NCI-H1436 (cell line): ENCODE measurements at places on chromosomes 7 and 10.

GRCh38 chr7:22865602-22865960, 42.9 kb upstream of the TOMM7 start:
- no peak for DNase-seq

DNA sequence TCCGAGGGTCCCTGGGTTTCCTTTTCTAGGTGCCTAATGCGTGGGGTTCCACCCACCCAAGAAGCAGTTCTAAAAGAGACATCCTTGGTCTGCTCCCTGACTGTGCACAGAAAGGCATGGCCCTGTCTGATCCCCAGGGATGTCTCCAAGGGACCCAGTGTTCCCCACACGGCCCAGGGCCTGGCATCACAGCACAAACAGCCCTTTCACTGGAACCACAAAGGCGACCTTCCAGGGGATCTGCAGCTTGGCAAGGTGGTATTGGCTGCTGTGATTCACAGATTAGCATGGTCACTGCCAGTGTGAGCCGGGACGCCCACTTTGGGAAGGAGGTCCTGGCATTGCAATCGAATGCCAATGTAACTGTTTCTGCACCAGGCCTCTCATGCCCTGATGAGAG, 6.4 kb downstream of the KCNMA1 start:
- no peak for DNase-seq

DNA sequence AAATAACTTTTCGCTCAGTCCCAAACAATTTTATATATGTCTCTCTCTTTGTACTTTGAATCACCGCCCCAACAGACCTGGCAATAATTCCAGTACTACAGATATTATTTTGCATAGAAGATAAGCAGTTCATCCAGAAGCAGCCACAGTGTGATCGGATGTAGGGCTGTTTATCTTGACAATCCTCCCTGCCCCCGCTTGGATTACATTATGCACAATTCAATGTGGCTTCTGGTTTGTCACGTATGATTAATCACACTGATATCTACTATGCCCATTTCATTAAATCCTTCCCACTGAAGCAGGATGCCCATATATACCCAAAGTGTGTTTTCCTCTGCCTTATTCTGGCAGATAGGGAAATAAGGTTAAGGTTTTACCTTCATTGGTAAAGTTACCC, 115.2 kb downstream of the PDE1C start:
- no peak for DNase-seq

GRCh38 chr7:106015381-106016218, 52.5 kb downstream of the CDHR3 start:
- no peak for DNase-seq

DNA sequence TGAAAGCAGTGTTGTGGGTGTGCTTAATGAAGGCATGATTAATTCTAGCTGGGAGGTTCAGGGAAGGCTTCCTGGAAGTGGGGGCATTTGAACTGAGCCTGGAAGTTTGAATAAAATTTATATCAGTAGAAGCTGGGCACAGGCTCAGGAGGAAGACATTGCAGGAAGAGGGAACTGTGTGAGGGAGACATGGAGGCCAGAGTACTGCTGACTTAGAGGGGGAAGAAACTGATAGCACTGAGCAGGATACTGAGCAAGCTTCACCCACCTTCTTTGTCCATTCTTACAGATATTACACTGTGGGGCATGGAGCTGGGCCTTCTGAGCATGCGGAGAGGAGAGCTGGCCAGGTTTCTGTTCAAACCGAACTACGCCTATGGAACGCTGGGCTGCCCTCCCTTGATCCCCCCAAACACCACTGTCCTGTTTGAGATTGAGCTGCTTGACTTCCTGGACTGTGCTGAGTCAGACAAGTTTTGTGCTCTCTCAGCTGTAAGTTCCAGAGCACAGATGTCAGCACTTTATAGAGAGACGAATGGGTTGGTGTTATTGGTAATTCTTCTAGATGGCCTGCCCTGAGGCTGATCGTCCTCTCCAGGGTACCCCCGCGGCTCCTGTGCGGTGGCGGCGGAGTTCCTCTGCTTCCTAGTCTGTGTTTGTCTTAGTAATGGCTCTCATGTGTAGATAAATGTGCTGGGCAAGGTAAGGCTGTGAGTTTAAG, 2.1 kb downstream of the FKBP6 start:
- DNase-seq, result no peak

DNA sequence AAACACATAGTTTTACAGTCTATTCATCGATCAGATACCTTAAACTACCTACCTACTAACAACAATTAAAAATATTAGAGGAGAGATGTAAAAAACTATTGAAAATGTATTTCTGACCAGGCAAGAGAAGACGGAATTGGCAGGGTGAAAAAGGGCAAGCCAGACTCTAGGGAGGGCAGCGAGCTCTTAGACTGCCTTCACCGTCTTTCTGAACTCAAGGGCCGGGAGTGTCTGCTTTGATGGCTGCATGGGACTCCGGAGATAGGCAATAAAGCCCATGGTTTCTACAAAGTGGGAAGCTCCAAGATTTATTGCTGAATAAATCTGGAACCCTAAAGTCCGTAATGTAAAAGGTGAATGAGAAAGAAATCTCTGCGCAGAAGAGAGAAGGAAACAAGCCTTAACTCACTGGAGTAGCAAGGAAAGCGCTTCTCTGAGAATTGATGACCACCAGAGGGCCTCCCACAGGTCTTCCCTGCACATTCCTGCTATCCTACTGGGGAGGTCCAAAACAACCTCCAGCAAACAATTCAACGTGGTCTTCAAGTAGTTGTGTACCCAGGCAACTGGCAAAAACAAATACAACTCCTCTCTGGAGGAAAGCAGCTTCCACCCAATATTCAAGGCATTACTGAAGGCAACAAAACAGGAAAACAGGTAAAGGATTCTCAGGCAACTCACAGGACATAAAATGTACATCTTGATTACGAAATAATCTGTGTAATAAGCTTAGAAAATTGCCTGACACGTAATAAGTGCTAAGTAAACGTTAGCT, 181.3 kb downstream of the SDK1 start:
- DNase-seq, result peak; percentile 8

DNA sequence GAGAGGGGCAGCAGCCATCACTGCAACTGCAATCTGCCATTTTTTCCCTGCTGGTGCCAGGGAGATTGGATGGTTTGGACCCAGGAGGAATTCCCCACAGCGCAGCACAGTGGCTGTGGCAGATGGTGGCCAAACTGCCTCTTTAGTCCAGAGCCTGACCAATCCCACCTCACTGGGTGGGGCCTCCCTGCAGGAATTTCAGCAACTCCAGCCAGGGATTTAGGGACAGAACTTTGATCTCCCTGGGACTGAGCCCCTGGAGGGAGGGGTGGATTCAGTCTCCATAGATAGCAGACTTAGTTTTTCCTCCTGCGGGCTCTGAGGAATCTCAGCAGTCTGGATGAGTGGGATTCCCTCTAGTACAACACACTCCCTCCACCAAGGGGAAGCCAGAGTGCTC, 179.7 kb upstream of the WDR11 start:
- no peak for DNase-seq

DNA sequence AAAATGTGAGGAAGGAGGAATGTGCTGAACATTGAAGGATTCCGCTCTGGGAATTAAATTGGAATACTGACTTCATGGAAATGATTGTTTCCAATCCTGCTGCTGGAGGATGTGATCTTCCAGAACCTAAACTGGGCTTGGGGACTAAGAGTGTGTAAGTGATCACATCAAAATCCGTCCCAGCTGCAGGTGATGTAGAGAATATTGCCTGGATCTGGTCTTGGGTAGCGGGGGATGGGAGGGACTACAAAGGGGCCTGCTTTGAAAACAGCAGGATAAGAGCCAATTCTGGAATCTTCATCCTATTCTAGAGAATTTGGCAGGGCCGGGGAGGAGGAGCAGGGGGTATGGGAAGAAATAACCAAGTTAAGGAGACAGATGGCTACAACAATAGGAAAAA, 552.2 kb upstream of the FZD8 start:
- no peak for DNase-seq

- DNase-seq, result no peak
Measured at GRCh38 chr7:107344799-107345198, 125.1 kb upstream of the GPR22 start.

GRCh38 chr10:103691723-103692435, 163.5 kb downstream of the SH3PXD2A start:
- no peak for DNase-seq

- DNase-seq, result no peak
Measured at GRCh38 chr10:12949248-12949647, 52.3 kb downstream of the CCDC3 start.

GRCh38 chr10:62732841-62733653, 71.5 kb upstream of the ADO start:
- no peak for DNase-seq

DNA sequence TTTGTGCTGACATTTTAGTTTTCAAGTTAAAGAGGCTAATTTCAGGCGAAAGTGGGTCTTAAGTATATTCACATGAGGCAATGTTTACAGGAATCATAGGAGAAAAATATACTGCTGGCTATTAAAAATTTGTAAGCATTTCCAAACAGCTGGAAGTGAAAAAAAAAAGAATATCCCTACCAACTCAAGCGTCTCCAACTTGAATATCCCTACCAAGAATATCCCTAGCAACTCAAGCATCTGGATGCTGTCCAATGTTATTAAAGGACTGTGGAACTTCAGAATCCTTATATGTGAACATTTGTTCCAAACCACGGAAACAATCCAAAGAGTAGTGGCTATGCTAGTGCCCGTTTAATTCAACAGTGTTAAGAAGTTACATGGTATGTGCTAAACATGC, 1303.0 kb downstream of the GATA3 start:
- no peak for DNase-seq

- DNase-seq, result no peak
Measured at GRCh38 chr10:69443354-69443753, 7.9 kb upstream of the TSPAN15 start.

GRCh38 chr10:30028738-30029030, 30.7 kb downstream of the JCAD start:
- DNase-seq, result no peak

- DNase-seq, result no peak
Measured at GRCh38 chr10:70137927-70138883, 5.6 kb upstream of the AIFM2 start.

DNA sequence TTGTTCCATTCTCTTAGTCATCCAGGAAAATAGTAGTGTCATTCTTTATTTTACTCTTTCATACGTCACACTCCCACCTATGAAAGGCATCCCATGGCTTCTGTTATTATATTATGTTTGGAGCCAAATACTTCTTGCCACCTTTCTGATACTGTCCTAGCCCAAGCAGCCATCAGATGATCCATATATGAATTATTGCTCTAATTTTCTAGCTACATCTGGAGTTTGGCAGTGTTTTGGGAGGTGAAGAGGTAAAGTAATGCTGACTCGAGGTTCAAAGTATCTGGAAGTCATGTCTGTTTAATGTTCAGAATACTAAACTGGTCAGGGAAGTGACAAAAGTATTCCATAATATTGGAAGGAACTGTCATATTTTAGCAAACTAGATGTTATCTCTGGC, 362.5 kb downstream of the GPR37 start:
- no peak for DNase-seq

DNA sequence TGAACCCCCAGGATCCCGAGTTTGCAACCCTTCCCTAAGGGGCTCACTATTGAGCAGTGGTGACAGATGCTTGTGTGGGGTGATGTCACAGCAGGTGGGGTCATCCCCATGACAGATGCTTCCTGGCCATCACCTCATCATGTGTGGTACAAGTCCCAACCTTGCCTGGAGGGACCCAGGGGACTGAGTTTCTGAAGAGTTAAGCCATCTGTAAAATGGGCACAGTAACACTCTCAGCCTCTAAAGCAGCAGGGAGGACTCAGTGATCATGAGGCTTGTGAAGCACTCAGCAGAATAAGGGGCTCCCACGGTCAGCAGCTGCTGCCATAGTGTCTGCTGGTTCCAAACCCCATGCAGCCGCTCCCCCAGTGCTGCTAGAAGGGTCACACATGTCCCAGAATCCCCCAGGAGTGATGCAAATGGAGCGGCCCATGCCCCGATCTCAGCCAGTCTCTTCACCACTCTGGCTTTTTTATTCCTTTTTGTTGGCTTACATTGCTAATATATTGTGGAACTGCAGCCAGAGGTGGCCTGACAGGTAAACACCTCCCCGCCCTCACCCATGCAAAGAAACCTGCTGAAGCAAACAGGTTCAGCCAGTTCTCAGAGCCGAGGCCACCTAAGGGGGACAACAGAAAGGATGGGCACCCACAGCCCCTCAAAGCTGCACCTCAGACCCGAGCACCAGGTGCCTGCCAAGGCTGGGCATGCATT, 102.1 kb upstream of the PDGFA start:
- no peak for DNase-seq

- no peak for DNase-seq
Measured at GRCh38 chr10:131959841-131960240, 21.9 kb downstream of the BNIP3 start.

- DNase-seq, result peak; percentile 15
Measured at GRCh38 chr7:36970551-36971514, 246.5 kb upstream of the AOAH start.

DNA sequence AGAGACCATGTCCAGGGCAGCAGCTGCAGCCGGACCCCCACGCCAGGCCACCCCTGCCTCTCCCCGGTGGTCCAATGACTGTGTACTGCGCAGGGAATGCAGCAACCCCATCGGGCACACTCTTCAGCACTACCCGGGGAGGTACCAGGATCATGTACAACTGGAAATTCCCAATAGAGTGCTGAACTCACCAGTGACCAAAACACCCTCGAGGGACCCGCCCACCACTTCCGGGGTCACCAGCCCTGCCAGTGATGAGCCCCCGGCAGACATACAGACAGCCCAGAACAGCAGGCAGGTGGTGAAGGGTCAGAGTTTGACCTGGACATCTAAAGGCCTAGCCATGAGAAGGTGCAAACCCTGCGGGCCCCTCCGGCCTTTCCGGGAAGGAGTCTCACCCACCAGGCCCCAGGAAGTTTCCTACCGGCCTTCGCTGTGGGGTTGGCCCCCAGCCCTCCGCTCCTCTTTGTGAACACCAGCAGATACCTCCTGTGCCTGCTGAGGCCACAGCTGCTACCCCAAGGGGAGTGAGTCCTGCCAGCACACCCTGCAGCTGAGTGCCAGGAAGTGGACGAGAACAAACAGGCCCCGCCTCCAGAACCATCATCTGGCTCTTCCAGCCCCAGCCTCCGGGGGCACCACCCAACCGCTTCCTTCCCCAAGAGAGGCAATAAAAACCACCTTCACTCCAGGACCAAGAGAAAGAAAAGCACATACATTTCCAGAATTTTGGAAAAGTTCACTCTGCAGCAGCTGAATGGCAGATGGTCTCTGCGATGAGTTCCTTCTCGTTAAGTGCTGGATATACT, 5.0 kb upstream of the ANKRD61 start:
- DNase-seq, result no peak

DNA sequence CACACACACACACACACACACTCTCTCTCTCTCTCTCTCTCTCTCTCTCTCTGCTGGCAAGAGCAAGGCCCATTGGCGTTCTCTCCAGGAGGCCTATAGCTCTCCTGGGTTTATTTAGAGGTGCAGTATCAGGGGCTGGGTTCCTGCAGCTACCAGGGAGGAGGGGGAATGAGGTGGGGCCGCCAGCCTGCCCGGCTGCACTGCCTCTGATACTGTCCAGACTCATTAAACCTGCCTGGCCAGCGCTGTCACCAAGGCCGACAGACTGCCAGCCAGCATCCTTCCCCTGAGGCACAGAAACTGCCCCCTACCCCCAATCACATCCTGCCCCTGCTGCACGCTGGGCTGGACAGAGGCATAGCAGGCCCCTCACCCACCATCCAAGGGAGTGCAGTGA, 4.3 kb downstream of the PRRT4 start:
- DNase-seq, result no peak

GRCh38 chr10:111261081-111261615, 184.3 kb downstream of the ADRA2A start:
- DNase-seq, result no peak

- DNase-seq, result no peak
Measured at GRCh38 chr10:107103174-107104025, 61.1 kb downstream of the SORCS1 start.
